Kasumi-1 (cell line): ENCODE measurements at places on chromosomes 11 and 22.

DNA sequence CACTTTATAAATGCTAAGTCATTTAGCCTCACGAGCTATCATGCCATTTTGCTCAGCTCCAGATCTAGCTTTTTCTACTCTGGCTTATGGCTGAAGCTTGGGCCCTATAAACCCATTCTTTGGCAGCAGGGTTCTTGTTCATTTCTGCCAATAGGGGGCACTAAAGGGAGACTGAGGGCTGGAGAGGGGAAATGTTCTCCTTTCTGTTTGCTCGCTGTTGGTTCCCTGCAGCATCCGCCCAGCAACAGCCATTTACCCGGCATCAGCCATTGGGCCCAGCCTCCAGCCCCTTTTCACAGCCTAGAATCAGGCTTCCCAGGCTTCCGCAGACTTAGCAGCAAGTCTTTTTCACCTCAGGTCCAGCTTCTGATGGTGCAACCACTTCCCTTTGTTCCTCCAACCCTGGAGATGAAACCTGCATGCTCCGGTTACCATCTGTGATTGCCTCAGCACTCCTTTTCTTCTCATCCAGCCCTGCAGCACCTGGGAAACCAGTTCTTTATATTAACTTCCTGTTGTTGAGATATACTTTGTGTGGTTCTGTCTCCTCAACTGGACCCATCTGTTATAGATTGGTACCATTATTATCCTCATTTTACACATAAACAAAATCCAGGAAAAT is 4.2 kb upstream of the ME3 start:
- peak; percentile 26 for DNase-seq

- no peak for DNase-seq
Measured at GRCh38 chr22:36293606-36294292, 40.8 kb downstream of the APOL1 start.

GRCh38 chr11:62536301-62536957 is 10.2 kb downstream of the AHNAK start:
- no peak for DNase-seq

DNA sequence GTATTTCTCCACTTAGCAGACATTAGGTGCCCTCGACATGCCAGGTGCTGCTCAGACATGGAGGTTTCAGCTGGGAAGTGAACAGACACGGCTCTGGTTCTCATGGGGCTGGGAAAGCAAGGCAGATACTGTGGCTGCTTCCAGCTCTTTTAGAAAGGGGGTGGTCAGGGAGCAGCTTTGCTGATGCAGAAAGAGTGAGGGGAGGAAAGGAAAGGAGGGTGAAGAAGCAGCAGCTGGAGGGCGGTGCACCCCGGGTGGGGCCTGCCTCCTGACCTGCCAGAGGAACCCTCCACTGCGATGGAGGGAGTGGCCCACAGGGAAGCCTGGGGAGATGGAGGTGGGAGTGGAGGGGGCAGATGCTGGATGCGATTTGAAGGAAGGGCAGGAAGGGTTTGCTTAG is 76.8 kb downstream of the MORC2 start:
- DNase-seq, result no peak

DNA sequence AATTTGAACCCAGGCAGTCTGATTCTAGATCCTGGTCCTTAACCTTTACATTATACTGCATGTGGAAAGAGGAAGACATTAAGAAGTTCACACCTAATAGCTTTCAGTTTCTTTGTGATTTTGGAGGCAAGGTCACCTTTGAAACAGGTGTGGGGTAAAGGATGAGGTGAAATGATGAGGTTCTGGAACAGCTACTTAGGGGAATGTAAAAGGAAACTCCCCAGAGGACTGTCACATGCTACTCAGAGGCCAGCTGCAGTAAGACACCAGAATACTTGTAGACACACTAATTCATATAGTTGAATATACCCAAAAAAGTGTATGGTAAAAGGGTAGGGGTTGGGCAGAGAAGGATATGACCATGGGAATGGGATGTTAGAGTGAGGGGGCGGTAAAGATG is 5.4 kb downstream of the APIP start:
- DNase-seq, result no peak

GRCh38 chr22:37769056-37769455 is 38.7 kb upstream of the GCAT start:
- no peak for DNase-seq

DNA sequence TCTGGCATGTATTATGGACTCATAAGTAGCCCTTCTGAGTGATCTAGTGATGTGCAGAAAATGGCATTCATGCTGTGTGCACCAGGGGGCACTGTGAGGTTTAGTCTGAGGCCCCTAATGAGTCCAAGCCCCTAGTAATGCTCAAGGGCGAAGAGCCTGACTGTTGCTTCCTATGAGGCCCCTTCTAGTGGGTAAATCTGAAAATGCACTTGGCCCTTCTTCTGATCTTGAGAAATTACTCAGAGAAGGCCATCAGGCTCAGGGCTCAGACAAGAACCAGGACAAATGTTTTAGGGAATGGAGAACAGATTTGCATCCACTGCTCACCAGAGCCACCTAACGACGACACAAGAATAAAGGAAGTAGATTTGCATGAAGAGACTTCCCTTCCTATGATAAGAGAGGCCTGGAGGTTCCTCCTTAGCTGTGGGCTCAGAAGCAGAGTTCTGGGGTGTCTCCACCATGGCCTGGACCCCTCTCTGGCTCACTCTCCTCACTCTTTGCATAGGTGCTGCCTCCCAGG is 75.8 kb downstream of the GGTLC2 start:
- peak; percentile 88 for DNase-seq

DNA sequence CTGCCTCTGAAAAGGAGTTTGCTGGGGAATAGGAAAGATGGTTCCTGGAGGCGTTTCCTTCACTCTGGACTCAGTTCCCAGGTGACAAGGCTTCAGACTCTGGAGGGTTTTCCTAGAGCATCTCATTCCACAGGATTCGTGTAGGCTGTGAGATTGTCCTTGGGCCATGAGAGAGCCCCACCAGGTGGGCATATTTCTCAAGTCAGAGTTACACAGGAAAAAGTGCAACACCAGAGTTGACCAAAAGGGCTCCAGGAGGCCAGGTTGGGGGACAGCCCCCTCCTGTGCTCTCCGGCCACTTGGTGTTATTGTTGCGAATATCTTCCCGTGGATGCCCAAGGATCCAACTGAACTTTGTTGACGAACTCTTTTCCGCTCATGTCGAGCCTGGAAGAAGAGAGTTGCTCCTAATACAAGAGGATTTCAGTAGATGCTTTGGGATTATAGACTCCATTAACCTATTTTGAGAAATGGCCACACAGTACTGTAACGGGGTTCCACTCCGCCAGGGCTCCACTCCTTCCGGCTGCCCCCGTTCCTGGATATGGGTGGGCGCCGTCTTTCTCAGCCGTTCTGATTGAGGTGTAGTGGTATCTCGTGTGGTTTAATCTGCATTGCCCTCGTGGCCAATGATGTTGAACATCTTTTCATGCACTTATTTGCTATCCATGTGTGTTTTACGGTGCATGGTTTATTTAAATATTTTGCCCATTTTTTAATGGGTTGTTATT is 580.3 kb downstream of the BRD1 start:
- no peak for DNase-seq

DNA sequence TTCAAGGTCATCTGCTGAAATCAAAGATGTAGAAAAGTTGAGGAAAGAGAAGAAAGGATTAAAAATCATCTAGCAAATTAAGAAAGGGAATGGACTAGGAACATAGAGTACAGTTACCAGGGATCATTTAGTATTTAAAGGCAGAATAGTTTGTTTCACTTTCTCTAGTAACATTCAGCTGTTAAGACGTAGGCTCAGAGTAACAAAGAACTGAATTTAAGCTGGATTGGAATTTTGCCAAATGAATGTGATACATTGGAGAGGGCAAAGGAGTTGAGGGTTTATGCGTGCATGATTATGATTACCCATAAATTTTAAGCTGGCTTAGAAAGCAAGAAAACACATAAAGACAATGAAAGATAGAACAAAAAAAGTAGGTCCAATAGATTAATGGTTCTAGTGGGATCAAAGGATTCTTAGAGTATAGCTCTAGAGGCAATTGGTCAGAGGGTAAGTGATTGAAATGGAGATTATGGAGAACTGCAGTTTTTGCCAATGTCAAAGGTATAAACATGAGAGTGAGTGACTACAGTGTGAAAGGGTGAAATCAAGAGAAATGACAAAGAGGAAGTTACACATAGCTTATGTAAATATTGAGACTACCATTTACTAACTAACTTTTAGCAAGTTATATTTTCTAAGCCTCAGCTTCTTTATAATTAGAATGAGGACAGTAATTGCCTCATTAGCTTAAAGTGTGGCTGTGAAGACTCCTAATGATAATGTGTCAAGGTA is 190.0 kb downstream of the GRIA4 start:
- peak; percentile 14 for DNase-seq

GRCh38 chr22:47697861-47698260 is 935.4 kb downstream of the TBC1D22A start:
- no peak for DNase-seq

DNA sequence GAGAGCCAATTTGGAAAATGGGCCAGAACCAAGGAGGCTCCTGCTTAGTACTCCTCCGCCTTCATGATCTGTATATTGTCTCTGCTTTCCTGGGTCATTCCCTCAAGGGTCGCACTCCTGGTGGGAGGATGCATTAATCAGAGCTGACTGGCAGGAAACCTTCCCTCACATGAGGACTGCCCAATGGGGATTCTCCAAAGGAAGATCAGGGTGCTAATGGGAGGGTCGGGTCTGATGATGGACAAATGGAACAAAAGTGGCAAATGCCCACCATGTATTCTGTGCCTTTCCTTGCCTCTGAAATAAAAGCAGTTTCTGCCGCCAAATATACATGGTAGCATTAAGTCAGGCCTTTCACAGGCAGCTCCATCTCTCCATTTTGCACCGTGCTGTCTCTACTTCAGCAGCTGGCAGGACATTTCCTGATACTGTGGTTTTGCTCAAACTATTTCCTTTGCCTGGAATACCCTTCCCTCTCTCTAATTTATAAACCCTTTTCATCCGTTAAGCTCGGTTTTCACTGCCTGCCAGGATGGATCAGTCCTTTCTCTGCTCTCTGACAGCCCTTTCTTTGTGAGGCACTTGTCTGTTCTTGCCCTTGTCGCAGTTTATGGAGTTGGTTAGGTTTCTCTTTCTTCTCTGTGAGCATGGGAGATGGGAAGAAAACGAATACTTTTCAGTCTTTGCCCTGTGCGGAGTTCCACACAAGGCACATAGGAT is 13.5 kb downstream of the SREBF2 start:
- no peak for DNase-seq

- no peak for DNase-seq
Measured at GRCh38 chr11:30357872-30358271, 35.0 kb downstream of the ARL14EP start.

DNA sequence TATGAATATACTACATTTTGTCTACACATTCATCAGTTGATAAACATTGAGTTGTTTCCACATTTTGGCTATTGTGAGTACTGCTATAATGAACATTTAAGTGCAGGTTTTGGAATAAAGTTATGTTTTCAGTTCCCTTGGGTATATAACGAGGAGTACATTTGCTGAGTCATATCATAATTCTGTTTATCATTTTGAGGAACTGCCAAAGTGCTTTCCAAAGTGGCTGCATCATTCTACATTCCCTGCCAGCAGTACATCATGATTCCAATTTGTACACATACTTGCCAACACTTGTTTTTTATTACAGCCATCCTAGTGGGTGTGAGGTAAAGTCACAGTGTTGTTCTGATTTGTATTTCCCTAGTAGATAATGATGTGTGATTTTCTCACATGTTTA is 1458.6 kb upstream of the TENM4 start:
- no peak for DNase-seq
